NAMALWA (cell line): ENCODE measurements at places on chromosomes 16 and 17.
A peak's percentile ranks its signal among the peaks of the same experiment; 100 is the strongest.

GRCh38 chr16:77637940-77638339, 84.4 kb upstream of the NUDT7 start:
- DNase-seq, result no peak

GRCh38 chr17:17729620-17730249, 48.5 kb downstream of the RAI1 start:
- peak; percentile 51 for DNase-seq

DNA sequence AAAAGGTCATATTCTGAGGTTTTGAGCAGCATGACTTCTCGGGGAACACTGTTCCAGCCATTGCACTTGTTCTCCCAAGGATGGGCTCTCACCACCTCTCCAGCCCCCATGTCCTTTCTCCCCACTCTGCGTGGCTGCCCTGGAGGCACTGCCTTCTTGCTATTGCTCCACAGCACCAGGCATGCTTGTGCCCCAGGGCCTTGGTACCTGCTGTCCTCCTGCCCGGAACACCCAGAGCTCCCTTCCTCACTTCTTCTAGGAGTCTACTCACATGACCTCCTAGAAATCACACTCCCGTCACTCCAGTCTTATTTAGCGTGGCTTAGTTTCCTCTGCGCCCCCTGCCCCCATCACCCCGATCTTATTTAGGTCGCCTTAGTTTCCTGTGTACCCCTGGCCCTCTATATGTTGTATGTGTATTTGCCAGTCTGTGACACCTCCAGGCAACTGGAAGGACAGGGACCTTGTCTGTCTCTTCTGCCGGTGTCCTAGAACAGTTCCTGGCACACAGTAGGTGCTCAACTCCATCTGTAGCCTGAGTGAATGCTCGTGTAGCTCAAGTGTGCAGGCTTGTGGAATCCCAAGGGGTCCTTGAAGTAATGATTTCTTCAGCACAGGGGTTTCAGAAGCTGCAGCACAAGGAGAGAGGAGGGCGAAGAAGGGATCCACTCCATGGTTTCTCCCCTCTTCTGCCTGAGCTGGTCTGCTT, 208.6 kb upstream of the CIBAR2 start:
- DNase-seq, result no peak

- no peak for DNase-seq
Observed at GRCh38 chr17:58920773-58921172, 165.1 kb downstream of the PPM1E start.

GRCh38 chr16:56277075-56277474, 85.8 kb downstream of the GNAO1 start:
- DNase-seq, result no peak

DNA sequence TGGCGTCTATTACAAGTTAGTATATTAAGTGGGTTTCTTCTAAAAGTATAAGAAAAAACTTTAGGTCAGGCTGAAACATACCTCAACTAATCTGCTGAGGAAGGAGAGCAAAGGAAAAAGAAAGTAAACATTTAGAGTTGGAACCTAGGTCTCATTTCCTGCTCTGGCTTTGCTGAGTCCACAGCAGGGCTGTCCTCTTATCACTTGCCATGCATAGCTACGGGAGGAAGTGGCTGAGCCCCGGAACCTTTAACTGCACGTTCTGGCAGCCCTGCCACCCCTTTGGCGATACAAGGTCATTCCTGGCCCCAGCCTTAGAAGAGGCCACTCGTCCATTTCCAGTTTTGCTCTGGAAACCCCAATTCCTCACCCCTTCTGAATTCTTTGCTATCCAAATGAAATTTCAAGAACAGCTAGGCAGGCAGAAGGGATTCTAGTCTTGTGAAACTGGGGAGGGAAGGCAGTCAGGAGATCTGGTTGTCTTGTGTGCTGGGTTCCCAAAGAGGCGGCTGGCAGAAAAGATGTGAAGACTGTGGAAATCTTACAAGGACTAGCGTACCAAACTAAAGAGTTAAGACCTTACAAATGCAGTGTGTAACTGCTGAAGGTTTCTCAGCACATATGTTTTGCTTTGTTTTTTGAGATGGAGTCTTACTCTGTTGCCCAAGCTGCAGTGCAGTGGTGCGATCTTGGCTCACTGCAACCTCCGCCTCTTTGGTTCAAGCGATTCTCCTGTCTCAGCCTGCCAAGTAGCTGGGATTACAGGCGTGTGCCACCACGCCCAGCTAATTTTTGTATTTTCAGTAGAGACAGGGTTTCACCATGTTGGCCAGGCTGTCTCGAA, 19.1 kb downstream of the WIPI1 start:
- peak; percentile 59 for DNase-seq

- peak; percentile 83 for DNase-seq
Observed at GRCh38 chr16:20944861-20945574, 44.4 kb downstream of the LYRM1 start.

GRCh38 chr17:2239882-2240430, 63.6 kb downstream of the SMG6 start:
- peak; percentile 58 for DNase-seq

GRCh38 chr17:30957741-30958140, 13.1 kb upstream of the RNF135 start:
- DNase-seq, result no peak

DNA sequence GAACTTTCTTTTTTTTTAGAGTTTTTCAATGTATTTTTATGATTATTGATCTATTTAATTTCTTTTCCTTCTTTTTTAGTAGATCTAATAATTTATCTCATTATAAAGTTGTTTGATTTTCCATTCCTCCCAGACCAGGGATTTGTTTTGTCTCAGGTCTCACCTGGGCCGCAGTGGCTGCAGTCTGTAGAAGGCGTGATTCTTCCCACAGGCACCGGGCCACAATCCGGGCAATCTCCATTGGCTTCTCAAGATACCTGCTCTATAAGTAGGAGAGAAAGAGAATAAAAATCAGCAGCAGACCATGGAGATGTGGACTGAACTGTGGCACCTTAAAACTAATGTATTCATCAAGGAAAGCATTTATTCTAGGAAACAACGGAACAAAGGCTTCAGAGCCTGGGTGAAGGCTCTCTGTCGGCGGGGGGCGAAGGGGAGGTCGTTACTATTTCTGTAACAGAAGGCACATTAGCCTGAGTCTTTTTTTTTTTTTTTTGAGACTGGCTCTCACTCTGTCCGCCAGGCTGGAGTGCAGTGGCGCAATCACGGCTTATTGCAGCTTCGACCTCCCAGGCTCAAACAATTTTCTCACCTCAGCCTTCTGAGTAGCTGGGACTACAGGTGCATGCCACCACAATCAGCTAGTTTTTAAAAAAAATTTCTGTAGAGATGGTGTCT, 42.7 kb downstream of the STAT3 start:
- DNase-seq, result no peak

DNA sequence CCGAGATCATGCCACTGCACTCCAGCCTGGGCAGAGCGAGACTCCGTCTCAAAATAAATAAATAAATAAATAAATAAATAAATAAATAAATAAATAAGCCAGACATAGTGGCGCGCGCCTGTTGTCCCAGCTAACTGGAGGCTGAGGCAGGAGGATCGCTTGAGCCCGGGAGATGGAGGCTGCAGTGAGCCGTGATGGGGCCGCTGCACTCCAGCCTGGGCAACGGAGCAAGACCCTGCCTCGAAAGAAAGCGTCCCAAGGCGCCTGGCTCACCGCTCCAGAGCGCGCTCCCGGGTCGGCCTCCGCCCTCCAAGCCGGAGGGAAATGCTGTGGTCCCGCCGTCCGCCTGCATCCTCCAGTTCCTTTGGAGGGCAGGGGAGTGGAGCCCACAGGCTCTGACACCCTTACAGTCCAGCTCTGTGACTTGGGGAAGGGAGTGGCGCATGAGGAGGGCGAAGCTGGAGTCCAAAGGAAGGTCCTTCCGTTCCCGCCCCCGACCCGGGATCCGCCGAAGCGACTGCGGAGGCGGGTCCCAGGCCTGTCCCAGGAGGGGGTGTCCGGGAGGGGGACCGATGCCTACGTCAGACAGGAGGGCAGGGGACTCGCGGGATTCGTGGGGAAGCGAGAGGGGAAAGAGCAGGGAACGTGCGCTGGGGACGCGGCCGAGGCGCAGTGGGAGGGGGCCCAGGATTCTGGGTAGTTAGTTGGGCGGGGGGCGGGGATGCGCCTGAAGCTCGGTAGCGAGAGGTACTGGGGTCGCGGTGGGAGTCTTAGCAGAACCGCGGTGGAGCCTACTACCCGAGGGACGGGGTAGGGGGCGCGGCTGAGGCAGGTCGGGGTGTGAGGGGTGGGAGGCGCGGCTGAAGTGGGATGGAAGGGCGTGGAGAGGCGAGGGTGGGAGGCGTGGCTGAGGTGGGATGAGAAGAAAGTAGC, 8.4 kb upstream of the TRPV2 start:
- DNase-seq, result no peak

- DNase-seq, result peak; percentile 83
Observed at GRCh38 chr17:45311760-45312476, 4.9 kb downstream of the MAP3K14 start.

- DNase-seq, result no peak
Observed at GRCh38 chr16:85697431-85697830, 8.7 kb upstream of the GINS2 start.

DNA sequence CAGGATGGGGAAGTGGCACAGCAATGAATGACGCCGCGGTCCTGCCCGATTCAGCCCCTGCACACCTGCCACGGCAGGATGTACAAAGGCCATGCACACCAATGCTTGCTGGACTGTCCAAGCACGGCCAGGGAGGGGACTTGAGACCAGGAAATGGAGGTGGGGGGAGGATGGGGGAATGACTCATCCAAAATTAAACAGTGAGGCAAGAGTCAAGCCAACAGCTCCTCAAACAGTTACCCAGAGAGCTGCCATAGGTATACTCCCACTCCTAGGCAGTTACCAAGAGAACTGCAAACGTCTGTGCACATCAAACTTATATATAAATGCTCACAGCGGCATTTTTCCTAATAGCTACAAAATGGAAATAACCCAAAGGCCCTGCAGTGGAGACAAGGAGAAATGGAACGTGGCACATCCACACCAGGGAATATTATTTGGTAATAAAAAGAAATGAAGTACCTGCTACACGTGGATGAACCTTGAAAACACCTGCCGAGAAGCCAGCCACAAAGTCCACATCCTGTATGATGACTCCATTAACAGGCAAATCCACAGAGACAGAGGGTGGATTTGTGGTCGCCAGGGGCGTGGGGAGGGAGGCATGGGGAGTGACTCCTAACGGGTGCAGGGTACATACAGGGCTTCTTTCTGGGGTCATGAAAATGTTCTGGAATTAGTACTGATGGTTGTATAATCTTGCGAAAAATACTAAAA, 54.1 kb downstream of the VAC14 start:
- no peak for DNase-seq

- DNase-seq, result no peak
Observed at GRCh38 chr16:505479-506245, 21.9 kb upstream of the CAPN15 start.

- no peak for DNase-seq
Observed at GRCh38 chr17:61305024-61305423, 94.6 kb upstream of the TBX2 start.

- no peak for DNase-seq
Observed at GRCh38 chr16:86342161-86342834, 168.0 kb upstream of the FOXF1 start.

- no peak for DNase-seq
Observed at GRCh38 chr17:44355642-44356099, 8.0 kb downstream of the FAM171A2 start.

DNA sequence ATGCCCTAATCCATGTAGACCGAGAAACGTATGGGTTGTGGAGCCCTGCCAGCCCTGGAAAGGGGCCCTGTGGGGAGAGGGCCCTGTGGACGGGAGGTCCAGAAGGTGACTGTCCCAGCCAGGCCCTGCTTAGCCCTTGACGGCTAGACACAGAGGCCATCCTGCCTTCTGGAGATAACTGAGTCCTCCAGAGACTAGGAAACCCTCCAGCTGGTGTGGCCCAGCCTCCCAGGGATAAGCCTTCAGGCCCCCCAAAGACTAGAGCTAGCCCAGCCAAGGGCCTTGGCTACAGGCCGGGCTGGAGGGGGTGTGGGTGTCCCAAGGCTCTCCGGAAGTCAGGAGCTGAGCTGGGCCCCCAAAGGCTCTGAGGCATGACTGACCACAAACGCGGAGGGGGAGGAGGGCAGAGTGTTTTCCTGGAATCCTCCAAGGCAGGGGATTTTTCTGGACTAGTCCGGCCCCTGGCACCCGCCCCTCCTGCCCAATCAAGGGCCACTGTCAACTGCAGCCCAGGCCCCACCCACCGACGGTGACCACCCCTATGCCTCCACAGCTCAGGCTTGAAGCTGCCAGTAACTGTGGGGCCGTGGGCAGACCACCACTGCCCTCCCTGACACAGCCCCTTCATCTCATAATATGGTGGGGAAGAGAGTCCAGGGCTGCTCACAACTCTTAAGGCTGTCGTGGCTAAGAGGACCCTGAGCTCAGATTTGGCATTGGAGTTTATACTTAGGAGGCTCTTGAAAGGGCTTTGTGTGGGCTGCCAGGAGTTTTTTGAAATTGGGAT, 885 bp upstream of the VASN start:
- no peak for DNase-seq
